Psoas muscle (tissue), 8 donors: ENCODE measurements at places on chromosomes 7 and 10.

DNA sequence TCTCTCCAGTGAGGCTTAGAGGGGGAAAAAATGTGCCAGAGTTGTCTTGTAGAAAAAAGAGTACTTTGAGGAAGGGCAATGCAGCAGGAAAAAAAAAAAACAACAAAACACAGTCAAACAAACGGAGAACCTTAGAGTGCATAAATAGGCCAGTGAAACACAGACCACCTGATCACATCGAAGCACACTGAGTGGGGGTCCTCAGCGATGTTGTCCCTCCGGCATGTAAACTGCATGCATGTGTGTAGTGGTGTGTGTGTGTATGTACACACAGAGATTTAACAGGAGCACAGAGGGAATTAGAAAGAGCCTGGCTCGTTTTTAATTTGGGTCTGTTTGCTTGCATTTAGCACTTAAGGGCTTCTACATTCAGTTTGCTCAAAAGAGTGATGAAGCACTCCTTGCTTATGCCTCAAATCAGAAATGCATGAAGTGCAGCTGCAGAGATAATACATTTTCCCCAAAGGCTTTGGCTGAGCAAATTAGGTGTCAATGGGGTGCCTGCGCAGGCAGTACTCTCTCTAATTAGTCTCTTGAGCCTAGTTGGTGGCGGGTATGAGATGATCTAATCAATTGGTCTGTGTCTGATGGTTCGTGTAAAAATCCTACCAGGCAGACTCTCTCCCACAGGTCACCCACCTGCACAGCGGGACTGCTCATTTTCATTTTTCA lies 62.7 kb upstream of the FZD1 start:
- DNase-seq = no peak

DNA sequence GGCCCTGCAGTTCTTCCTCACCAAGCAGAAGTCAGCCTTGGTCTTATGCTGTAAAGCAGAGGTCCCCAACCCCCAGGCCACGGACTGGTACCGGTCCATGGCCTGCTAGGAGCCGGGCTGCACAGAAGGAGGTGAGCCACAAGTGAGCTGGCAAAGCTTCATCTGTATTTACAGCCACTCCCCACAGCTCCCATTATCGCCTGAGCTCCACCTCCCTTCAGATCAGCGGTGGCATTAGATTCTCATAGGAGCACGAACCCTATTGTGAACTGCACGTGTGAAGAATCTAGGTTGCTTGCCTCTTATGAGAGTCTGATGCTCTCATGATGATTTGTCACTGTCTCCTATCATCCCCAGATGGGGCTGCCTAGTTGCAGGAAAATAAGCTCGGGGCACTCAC lies 87.6 kb upstream of the NEBL start:
- DNase-seq = no peak

GRCh38 chr7:158512869-158513268 lies 74.8 kb downstream of the PTPRN2 start:
- no peak for DNase-seq

GRCh38 chr10:11697718-11698527 lies 44.3 kb upstream of the ECHDC3 start:
- DNase-seq = no peak

DNA sequence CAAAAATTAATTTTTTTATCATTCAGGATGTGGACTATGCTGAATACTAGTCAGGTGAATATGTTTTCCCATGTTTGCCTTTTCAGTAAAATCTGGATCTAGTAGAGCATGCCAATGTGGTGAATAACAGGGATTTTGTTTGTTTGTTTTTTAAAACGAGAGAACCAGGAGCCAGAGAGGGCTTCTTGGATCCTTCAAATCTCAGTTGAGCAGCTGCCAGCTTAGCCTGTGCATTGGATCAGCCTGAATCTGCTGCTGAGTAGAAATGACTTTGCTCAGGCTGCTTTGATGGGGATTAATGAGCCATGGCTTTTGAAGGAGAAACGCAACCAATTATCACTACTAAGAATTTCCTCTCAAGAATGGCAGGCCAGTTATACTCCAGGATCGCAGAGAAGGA lies 493.8 kb downstream of the ARL4A start:
- DNase-seq = no peak

GRCh38 chr10:118624747-118625146 lies 29.3 kb upstream of the PRLHR start:
- no peak for DNase-seq

DNA sequence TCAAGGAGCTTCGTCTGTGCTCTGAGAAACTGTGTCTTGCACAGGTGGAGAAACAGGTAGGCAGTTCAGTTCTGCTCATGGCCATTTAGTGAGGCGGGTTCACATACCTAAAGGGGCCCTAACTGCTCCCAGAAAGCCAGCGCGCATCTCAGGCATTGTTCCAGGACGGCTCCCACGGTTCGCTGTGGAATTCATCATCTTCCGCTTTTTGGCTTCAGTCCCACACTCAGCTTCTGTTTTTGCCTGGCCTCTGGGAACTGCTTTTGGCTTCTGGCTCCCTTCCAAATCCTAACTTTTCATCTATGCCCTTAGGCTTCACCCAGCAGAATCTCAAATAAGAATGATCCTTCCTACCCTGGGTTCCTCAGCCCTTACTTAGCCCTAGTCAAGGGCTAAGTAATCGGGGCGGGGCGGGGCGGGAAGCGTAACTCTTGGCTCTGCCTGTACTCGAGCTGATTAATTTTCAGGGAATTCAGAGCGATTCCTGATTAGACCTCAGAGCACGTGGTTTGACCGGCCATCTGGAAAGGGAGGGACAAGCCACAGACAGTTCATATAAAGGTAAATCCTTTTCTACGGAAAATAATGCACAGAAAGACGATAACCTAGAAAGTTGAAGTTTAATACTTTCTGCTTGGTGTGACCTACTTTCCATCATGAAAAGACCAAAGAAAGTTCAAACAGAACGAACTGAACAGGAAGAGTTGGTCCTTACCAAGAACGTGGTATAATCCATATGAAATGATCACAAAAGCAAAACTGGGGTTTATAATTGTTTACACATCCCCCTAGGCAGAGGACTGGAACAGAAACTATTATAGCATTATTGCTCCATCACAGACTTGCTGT lies 105.7 kb downstream of the ST8SIA6 start:
- peak; percentile 57 for DNase-seq

DNA sequence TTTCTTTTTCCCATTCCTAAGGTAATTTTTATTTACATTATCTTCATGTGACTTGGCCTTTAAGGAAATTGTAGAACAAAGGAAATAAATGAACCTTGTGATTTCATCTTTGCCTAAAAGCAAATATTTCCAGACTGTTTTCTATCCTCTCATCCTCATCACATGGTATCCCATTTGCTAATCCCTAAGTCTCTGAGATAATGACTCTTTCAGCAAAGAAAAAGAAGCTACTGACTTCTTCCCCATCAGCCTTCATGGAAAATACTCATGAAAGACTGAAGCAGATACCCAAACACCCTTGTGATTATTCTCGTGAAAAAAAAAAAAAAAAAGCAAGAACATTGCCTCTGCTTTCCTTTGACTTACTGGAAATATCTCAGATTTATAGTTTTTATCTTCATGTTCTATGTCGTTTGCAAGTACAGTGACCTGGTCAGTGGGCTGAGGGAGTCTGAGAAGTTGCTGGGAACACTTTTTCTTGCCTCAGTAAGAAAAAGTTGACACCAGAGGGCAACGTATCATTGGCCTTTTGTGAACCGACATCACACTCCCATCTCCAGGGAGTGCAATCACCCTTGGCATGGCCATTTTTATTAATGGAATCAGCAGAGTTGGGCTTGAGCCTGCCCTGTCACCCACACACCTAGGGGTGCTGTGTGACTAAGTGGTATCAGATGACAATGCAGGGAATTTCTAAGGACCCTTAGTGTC lies 246.0 kb upstream of the KMT2E start:
- no peak for DNase-seq
